ENCODE measurements at places on chromosomes 2 and 18. TPM values are rescaled to one million over a fixed set of nuclear protein-coding genes. Genes with fewer than 3 reads are reported as not detected.
A peak's percentile ranks its signal among the peaks of the same experiment; 100 is the strongest.

DNA sequence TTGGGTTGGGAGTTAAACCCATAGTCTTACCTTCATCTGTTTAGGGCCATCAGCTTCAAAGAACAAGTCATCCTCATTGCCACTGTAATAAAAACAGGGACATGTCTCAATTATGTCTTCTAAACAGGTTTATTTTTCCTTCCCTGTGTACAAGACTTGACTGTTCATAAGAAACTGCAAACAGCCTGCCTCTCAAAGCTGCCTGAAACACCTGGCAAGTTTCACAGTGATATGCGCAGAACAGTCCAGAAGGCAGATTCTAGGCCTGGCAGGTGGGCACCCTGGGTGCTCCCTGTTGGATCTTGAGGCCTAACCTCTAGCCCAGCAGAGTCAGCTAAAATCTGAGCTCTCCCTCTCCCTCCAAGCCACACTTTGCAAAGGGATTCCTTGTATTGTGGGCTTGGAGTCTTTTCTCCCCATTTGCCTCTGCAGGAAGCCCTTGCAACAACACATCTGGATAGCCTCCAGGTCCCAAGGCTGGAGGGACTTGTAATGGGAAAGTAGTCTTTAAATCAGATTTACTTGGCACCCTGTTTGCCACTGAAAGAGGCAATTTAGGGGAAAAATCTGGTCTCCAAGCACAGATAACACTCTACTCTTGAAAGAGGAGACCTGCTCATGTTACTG is 930 bp downstream of the IL1B start:
- DNase-seq = no peak

DNA sequence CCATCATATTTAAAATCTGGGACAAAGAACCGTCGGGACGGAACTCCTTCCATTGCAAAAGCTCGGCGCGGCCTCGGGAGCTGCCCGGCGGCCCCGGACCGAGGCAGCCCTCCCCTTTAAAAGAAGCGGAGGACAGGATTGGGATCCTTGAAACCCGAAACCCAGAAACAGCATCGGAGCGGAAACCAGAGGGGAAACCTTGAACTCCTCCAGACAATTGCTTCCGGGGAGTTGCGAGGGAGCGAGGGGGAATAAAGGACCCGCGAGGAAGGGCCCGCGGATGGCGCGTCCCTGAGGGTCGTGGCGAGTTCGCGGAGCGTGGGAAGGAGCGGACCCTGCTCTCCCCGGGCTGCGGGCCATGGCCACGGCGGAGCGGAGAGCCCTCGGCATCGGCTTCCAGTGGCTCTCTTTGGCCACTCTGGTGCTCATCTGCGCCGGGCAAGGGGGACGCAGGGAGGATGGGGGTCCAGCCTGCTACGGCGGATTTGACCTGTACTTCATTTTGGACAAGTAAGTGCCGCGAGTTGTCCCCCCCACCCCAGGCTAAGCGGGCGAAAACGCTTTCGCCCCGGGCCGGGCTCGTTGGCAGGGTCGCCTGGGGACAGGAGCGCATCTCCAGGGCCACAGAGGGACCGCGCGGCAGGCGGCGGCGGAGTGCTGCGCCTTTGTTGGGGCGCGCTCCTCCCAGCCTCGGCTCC is at the start of gene ANTXR1:
Gene ANTXR1, plus strand, starts transcription at position 38 of the 698 bp plus-strand sequence. Its CDS starts 321 bp downstream, at position 359.
- peak; percentile 49 for DNase-seq

Gene RAB6C
- not detected for total RNA-seq

- no peak for DNase-seq
Observed at GRCh38 chr2:48195169-48195568, 288.9 kb upstream of the FBXO11 start.

DNA sequence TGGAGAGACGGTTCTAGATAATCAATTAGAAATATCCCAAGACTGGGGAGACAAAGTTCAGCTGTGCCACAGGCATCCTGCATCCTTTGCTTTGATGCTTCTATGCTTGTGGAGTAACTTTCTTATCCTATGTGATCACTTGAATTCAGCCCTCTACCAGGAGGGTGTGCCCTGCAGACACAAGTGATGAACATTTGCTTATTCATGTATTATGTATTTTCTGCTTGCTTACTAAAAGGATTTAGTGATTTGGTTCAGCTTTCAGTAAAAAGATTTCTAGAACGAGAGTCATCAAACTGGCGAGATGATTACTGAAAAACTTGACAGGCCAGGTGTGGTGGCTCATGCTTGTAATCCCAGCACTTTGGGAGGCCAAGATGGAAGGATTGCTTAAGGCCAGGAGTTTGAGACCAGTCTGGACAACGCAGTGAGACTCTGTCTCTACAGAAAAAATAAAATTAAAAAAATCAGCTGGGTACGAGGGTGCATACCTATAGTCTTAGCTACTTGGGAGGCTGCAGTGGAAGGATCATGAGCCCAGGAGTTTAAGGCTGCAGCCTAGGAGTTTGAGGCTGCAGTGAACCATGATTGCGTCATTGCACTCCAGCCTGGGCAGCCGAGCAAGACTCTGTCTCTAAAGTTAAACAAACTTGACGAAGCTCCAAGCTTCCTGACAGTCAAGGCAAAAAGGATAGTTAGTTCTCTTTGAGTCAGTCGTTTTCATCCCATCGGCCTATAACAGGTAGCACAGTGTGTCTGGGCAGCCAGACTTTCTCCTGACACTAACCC is 13.3 kb downstream of the HK2 start:
- peak; percentile 65 for DNase-seq

- DNase-seq = no peak
Observed at GRCh38 chr2:142445551-142446072, 314.8 kb upstream of the LRP1B start.

DNA sequence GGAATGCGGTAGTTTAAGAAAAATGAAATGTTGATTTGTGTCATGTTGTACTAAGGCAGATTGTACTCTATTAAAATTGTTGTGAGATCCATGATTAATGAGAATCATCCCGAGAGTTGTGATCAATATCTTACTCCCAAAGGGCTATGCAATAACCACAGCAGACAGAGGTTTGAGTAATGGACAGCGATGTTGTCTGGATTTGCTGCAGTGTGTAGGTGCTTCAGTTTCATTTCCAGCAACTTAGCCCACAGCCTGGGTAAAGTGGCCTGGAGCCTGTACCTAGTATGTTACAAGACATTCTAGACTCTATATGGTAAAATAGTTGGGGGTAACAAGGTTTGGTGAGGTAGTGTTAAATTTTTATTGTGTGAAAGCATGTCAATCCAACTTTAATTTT is 794.3 kb upstream of the CDH7 start:
- DNase-seq = no peak

GRCh38 chr2:191854382-191855372 is 7.8 kb upstream of the CAVIN2 start:
- no peak for DNase-seq

DNA sequence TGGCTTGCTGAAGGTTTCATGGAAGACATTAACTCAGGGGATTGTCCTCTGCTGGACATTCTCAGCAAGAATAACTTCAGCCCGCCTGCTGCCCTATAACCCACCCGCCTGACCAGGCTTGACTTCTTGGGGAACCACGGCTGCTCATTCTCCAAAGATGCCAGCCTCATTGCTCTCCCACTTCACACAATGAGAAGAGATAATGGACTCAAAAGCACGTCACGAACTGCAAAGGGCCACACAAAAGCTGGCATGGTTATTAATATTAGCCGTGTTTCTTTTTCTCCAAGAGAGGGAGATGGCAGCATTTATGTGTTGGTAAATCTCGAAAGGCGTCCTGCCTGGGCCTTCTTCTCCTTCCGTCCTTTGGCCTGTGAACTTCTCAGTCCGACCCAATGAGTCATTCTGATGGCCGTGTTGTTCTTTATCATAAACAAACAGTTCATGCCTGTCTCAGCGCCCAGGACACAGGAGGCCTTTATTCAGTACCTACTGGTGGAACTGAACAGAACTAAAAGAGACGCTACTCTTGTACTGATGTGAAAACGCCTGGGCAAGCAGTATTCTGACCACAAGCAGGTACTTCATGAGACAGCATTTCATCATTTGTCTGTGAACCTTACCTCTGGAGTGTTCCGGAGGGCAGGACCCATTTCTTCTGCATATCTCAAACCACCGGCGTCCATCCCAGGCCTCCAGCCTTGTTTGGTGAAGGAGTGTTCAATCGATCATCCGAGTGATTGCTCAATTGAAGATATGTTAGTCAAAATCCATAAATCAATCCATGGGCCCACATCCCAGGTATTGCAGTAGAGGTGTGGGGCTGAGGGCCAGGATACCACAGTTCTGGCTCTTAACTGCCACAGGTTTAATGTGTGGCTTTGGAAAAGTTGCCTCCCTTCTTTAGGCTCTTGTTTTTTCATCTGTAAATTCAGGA is 25.1 kb upstream of the KLHL29 start:
- DNase-seq = no peak

- no peak for DNase-seq
Observed at GRCh38 chr2:150675807-150676206, 188.3 kb upstream of the RND3 start.

GRCh38 chr18:44096016-44096415 is 584.7 kb upstream of the SETBP1 start:
- DNase-seq = peak; percentile 55

GRCh38 chr2:54122171-54122935 is 6.9 kb downstream of the ACYP2 start:
- peak; percentile 15 for DNase-seq

DNA sequence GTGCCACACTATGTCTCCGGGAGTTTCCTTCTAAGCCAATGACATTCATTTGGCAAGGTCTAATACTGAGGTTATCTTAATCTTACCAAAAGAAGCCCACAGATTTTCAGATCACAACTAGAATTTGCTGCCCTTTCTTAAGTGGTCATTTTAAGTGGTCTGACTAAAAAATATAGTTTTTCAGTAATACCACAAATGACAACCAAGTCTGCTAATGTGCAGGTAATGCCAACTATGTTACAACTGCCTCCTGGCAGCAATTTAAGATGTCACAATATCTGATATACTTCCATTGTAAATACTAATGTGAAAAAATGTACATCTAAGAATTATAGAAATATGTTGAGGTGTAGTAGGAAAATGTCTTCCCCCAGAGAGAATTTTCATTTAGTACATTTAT is 49.3 kb downstream of the USP37 start:
- no peak for DNase-seq

- DNase-seq = no peak
Observed at GRCh38 chr18:56804395-56804794, 153.2 kb downstream of the WDR7 start.

DNA sequence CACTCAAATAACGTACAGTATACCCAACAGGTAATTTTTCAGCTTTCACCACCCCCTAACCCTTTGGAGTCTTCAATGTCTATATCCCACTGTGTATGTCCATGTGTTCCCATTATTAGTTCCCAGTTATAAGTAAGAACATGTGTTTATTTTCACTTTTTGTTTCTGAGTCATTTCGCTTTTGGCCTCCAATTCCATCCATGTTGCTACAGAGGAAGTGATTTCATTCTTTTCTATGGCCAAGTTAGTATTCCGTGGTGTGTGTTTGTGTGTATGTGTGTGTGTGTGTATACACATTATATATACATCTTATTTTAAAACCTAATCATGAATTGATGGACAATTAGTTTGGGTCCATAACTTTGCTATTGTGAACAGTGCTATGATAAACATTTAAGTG is 464.4 kb downstream of the CMPK2 start:
- no peak for DNase-seq

- no peak for DNase-seq
Observed at GRCh38 chr2:103361712-103362111, 599.9 kb downstream of the TMEM182 start.

Gene SAG
- total RNA-seq = not detected

- no peak for DNase-seq
Observed at GRCh38 chr2:73187549-73187948, 14.8 kb upstream of the NOTO start.
